ENCODE measurements at places on chromosomes 2 and 18.

- DNase-seq = no peak
Measured at GRCh38 chr2:134324947-134325346, 71.1 kb downstream of the MGAT5 start.

DNA sequence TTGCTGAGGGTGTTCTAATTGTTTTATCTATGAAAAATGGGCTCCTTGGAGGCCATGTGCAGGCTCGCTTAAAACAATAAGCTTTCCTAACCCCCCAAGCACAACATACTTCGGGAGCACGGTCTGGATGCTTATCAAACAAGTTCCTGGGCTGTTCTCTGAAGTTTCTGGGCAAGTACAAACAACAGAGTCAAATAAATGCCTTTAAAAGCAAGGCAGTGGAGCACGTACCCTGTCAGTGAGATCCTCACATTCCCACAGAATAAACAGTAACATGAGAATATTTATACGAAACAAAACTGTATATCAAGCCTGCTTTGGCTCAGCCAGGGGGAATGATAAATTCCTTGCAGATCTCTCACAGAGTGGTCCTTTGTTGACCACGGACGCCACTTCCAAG, 44.8 kb downstream of the FTCDNL1 start:
- no peak for DNase-seq

DNA sequence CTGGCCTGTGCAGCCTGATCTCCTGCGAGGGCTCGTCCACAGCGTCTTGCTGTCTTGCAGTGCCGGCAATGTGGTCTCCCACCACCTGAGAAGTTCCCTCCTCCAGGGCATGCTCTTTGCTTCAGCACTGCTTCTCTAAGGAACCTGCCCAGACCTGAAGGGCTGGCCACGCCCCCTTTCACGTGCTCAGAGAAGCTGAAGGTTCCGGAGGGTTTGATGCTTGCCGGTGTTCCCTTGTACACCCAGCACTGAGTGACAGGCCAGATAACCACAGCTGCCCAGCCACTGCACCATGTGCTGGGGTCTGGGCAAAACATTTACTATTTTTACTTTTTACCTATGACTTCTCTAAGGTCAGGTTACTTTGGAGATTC, 1.7 kb upstream of the POLR2D start:
- no peak for DNase-seq

GRCh38 chr2:1082456-1083205, 132.0 kb downstream of the SNTG2 start:
- no peak for DNase-seq

GRCh38 chr2:1591461-1591770, 152.9 kb downstream of the PXDN start:
- no peak for DNase-seq

- DNase-seq = no peak
Measured at GRCh38 chr2:37558623-37559022, 112.8 kb downstream of the CDC42EP3 start.

- DNase-seq = no peak
Measured at GRCh38 chr2:186554429-186554828, 35.4 kb upstream of the ITGAV start.

- DNase-seq = peak; percentile 19
Measured at GRCh38 chr18:27704736-27705361, 472.1 kb downstream of the CDH2 start.

DNA sequence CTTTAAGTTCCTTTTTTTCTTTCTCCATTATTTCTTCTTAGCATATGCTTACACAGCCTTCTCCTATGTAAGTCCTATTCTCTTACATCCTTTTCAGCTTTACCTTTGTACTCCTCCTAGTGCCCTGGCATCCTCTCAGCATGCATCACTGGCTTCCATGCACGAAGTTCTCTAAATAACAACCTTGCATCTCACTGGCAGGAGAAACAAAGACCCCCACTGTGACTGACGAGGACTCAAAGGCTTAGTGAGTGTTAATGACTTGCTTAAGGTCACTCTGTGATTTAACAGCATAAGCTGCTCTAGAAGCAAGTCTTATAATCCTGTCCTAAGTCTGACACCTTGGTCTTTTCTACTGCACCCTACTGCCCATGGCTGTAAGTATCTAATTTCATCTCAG, 1236.0 kb upstream of the CELF4 start:
- no peak for DNase-seq

GRCh38 chr18:42298759-42299675, 344.0 kb downstream of the PIK3C3 start:
- peak; percentile 82 for DNase-seq

Data from NCI-H1105 treated with DMSO at 0.1 percent for 48 hours (cell line).